ENCODE measurements at places on chromosomes 5 and 9.
A peak's percentile ranks its signal among the peaks of the same experiment; 100 is the strongest.

DNA sequence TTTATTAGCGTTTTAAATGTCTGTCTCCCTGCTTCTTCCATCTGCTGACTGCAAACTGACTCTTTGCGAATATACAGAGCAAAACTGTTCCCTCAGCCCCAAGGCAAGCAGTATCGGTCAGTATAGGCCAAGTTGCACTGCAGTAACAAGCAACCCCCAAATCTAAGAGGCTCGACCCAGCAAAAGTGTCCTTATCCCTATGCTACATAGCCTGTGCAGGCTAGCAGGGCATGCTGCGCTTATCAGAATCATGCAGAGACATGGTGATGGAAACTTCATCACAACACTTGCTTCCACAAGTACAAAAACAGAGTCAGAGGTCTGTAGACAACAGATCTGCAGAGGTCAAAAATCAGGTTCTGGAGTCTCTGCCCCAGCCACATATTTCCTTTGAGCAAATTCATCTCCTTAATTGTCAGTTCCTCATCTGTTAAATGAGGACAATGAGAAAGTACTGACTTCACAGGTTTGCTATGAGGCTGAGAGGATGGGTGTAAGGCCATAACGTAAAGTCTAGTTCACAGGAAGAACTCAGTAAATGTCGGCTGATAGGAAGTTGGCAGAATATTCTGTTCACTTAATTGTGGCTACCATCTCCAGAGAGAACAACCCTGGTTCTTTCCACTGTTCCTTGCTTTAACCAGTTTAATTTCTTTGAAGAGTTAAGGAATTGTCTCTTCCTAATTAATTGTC, 9.6 kb upstream of the IL17B start:
- no peak for DNase-seq

DNA sequence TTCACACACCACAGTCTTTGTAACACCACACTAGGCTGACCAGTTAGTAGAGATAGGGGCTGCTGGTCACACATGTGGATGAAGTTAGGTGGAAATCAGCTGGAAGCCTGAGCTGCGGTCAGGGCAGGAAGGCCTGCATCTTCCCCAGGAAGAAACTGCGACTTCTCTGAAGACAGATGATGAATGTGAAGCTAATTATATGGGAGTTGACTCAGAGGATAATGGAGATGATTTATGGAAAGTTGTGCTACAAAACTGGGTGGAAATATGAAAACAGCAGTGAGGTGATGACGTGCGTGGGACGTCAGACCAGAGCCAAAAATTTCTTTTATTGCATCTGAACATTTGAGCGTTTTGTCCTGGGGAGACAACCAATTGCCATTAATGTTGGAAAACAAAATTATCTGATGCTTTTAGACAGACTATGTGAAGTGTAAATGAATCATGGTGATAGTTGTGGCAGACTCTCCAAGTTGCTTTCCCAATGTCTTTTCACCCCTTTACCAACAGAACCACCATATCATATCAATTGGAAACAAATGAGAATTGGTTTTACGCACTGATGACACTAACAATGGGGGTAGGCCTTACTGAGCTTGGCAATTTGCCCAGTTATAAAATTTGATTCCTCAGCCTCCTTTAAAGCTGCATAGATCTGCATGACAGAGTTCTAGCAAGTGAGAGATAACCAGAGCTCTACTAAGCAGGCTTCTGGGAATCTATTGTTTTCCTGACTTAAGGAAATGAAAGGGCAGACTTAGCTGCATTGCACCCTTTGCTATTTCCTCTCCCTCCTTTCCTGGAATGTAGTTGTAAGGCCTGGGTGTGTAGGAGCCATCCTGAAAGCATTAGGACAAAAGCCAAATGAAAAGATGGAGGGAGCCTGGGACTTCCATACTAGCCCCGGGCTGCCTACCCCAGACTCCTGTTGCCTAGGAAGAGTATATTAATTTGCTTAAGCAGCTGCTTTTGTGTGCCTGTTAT, 84.0 kb downstream of the RAB3C start:
- no peak for DNase-seq

- peak; percentile 75 for DNase-seq
Observed at GRCh38 chr5:34913072-34913471, 2.2 kb downstream of the RAD1 start.

DNA sequence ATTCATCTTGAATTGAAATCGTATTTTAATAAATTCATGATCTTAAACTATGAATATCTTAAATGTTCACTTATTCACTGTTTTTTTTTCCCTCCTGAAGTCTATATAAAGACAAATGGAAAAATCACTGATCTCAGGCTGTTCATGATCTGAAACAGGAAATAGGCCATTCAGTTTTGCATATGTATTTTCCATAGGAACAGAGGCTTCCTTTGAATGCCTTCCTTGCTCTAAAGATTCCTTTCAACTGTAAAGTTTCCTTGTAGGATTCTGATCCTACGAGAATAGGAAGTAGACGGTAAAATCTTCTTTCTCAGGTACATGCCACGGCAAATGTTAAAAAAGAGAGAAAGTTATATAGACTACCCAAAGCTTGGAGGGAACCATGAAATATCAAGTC, 194.4 kb upstream of the PPP1R2B start:
- DNase-seq, result no peak

GRCh38 chr9:83081846-83082245, 18.9 kb upstream of the RASEF start:
- DNase-seq, result no peak

DNA sequence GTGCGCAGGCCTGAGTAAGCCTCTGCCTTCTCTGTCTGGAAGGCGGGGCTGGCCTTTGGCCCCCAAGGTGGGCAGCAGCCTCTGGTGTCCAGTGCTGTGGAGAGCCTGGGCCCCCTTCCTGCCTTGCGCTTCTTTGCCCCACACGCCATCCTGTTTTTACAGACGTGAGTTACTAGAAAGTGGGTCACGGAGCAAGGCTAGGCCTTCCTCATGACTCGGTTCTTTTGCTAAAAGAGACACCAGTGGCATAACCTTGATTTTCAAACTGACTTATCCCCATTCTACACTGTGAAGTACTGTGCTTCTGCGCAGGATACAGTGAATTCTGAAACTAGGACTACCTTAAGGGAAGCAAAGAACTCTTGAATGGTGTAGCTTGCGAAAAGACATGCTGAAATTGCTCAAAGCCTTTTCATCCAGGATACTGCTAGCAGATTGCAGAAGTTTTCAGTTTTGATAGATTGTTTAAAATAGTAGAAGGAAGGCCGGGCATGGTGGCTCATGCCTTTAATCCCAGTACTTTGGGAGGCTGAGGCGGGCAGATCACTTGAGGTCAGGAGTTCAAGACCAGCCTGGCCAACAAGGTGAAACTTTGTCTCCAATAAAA, 7.2 kb downstream of the ROPN1L start:
- no peak for DNase-seq

GRCh38 chr9:121610638-121610953, 40.8 kb upstream of the DAB2IP start:
- DNase-seq, result no peak

DNA sequence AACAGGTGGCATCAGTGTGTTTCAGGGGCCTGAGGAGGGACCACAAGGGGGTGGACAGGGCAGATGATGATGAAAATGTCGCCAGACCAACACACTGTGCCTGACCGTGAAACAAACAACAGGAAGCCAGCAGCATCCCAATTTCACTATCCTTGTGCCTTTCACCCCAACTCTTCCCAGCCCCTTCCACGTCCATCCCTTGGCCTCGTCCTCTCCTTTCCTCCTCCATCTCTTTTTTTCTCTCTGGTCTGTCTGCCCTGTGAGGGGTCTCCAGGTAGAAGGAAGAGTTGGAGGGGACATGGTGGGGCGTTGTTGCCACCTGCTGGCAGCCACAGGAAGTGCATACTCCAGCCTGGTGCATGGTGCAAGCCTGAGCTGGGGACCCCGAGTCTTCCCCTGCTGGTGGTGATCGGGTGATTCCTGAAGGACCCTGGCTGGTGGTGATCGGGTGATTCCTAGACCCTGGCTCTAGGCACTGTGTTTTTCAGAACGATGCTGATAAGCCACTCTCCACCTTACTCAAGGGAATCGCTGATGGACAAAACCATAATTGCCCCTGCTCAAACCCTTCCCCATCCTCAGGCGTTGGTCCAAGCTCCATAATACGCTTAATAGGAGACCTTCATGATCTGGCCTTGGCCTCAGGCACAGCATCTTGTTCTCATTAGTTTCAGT, 21.7 kb upstream of the NSD1 start:
- peak; percentile 54 for DNase-seq

- peak; percentile 29 for DNase-seq
Observed at GRCh38 chr5:132915681-132916080, 42.2 kb downstream of the LEAP2 start.

GRCh38 chr9:85645909-85646627, 95.7 kb downstream of the AGTPBP1 start:
- no peak for DNase-seq

- no peak for DNase-seq
Observed at GRCh38 chr9:128706671-128707381, 4.5 kb downstream of the PKN3 start.

- no peak for DNase-seq
Observed at GRCh38 chr5:114430532-114430931, 68.7 kb downstream of the KCNN2 start.

- no peak for DNase-seq
Observed at GRCh38 chr5:24862117-24862516, 217.3 kb upstream of the CDH10 start.

DNA sequence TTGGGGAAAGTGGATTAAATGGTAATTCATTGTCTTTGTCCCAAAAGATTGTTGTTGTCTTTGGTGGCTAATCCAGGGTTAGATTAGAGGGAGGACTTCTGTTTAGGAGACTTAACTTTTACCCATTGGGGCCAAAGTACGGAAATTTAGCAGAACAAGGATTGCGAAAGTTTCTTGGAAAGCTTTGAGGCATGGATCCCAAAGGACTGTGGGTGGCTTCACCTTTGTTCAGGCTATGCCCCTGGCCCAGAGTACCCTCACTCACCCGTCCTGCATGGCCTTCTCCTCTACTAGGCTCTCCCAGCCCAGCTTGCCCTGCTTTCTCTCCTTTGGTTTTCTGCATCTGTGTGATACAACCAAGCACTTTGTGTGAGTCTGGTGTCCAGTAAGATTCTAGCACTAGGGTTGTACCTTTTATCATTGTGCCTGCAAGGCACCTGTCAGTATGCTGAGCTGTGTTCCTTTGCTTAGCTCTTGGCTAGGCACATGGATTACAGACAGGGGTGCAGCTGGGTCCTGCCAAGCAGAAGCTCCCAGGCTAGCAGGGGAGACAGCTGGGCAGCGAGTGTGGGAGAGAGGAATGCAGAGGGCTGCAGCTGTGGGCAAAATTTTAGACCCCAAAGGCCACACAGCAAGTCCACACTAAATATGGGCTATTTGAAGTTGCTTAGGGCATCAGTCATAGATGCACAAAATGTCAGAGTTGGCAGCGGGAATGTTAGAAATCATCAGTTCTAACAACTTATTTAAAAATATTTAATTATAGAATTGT, 3.2 kb downstream of the PPARGC1B start:
- no peak for DNase-seq

Measured in EL (cell line).